Small intestine (tissue), 16 donors: ENCODE measurements at places on chromosomes 3 and 15.

- peak; percentile 43 for DNase-seq
Measured at GRCh38 chr3:53531749-53532148, 37.3 kb downstream of the CACNA1D start.

- DNase-seq = no peak
Measured at GRCh38 chr3:149519912-149520311, 45.4 kb downstream of the TM4SF4 start.

DNA sequence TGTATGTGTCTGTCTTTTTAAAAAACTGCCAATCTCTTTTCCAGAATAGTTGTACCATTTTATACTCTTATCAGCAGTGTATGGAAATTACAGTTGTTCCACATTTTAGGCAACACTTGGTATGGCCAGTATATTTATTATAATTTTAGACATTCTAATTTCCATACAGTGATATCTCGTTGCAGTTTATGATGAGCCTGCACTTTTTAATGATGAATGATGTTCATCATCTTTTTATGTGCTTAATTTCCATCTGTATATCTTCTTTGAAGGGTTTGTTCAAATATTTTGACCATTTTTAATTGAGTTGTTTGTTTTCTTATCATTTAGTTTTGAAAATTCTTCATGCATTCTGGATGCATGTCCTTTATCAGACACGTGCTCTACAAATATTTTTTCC lies 57.0 kb upstream of the UBE2E2 start:
- DNase-seq = no peak

- peak; percentile 83 for DNase-seq
Measured at GRCh38 chr15:31364301-31365031, 37.8 kb downstream of the KLF13 start.

GRCh38 chr3:34183114-34183513 lies 384.7 kb downstream of the PDCD6IP start:
- DNase-seq = peak; percentile 45

DNA sequence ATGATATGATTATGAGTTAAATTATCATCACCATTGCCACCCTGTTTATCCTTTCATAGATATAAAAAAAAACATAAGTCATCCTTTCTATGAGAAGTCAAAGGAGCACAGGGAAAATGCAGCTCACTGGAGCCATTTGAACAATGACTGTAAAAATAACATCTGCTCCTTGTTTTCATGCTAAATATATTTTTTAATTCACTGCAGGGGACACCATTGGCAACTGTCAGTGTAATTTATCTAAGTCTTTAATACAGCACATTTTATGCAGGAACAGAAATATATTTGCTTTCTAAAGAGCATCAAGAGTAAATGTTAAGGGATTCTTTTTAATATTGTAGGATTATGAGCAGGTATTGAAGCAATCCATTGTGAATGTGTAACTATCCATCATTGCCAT lies 371.3 kb downstream of the ZBBX start:
- no peak for DNase-seq

GRCh38 chr3:23940775-23941174 lies 4.3 kb upstream of the NR1D2 start:
- no peak for DNase-seq

DNA sequence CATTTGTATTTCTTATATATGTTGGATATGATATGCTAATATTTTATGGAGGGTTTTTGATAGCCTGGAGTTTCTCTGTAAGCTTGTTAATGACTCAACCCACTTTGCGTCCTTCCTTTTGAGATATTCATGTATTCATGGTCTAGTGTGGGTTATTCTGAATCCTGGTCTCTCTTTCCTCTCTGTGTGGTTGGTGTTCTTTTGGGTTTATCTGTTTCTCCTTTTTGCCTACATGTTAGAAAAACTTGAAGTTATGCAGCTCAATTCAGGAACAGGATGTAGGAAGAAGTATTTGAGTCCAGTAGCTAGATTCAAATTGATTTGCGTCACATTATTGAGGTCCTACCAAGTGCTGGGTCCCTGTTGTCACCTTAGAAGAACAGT lies 28.1 kb downstream of the CMTM7 start:
- DNase-seq = no peak
